Activated CD4-positive, alpha-beta T cell treated with anti-CD3 and anti-CD28 coated beads, Interleukin-2, amount 10 ng/mL, durations not matched to agents 7 days and 5 days (primary cell): ENCODE measurements at places on chromosomes 1 and 21. TPM values are rescaled to one million over a fixed set of nuclear protein-coding genes. Genes with fewer than 3 reads are reported as not detected.

The RNU1-1 gene
- 2,316 TPM for total RNA-seq

The OR2T33 gene
- not detected for total RNA-seq

GRCh38 chr21:32062591-32063227, 189.9 kb downstream of the HUNK start:
- no peaks in the 10 kb centered on the region for H3K36me3 ChIP-seq
- no peak for DNase-seq
- H3K27me3 ChIP-seq = peaks cover 2% of the 10 kb centered on the region

GRCh38 chr21:37429356-37429755, 62.8 kb downstream of the DYRK1A start:
- H3K27ac ChIP-seq = no peak overlapping the region
- no peak for DNase-seq
- H3K27me3 ChIP-seq = no peaks in the 10 kb centered on the region
- no peak overlapping the region for H3K4me3 ChIP-seq

The PGD gene
- 68.7 TPM for total RNA-seq

The SPRR2F gene
- not detected for total RNA-seq

DNA sequence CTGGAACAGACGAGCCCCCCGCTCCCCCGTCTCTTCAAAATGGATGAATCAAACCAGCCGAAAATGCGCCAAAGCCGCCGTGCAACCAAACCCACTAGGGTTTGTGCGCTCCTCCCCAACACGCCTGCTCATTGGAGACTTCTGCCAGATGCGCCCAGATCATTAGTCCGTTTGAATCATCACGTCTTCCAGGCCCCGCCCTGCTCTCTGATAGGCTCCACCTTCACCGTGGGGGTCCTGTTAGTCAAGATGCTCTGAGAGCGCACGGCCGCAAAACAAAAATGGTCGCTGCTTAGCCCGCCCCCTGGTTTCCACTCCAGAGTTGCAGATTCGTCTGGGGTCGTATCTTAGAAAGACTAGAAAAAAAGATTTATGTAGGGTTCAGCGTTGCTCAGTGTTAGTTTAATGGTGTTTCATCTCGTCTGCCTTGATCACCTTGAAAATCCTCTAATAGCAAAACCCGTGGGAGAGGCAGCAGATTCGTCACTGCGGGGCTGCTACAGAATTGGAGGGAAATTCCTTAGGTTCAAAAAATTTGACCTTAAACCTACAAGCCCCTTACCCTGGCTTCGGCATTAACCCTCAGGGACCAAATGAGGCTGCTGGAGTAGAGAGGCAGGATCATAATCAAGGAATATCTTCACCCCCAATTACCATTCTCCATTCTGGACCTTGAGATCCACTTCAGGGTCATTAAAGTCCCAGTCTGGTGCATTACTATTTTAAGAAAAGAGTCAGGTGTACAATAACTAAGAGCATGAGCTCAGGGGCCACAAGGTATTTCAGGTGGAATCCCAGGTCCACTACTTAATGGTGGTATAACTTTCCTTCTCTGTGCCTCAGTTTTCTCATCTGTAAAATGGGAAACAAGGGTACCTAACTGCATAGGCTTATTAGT, at the start of gene NUCKS1:
NUCKS1 (minus strand) TSS at position 45 of the 898 bp plus-strand sequence. CDS start 209 bp downstream, outside the sequence.
- peaks cover 36% of the 10 kb centered on the region for H3K4me1 ChIP-seq
- H3K27ac ChIP-seq = peak within 1 kb of the TSS; percentile 98
- DNase-seq = peak; percentile 98
- peaks cover 23% of the 10 kb centered on the region for H3K36me3 ChIP-seq
- peak within 1 kb of the TSS; percentile 92 for H3K4me3 ChIP-seq
- H3K27me3 ChIP-seq = no peaks in the 10 kb centered on the region

- no peak overlapping the region for H3K27ac ChIP-seq
- DNase-seq = no peak
- no peaks in the 10 kb centered on the region for H3K36me3 ChIP-seq
- no peaks in the 10 kb centered on the region for H3K4me1 ChIP-seq
- H3K4me3 ChIP-seq = no peak overlapping the region
- no peaks in the 10 kb centered on the region for H3K27me3 ChIP-seq
Measured at GRCh38 chr1:57850176-57850940, 426.5 kb upstream of the DAB1 start.

DNA sequence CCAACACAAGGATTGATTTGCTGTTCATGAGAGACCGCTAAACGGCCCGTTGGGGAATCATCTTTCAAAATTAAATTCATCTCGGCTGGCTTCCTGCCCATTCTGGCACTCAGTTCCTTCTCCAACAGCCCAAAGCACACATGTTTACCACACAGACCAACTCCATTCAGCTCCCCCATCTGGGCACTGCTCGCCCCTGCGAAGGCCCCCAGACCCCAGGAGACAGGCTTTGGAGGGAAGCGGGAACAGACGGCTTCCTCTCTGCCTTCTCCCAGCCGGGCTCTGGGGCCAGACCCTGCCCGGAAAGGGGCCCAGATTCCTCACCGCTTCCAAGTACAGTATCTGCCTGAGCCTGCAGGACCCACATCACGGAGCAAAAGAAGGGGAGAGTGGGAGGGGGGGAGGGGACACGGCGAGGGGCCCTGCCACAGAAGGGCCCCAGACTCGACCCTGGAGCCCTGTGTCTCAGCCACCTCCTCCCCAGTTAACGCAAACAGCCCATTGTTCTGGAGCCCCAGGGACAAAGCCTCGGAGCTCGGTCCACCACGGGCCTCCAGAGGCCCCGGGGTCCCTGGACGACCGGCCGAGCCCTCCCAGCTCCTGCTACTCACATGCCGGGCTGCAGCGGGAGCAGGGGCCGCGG, 660 bp downstream of the MEGF6 start:
- H3K27me3 ChIP-seq = peaks cover 23% of the 10 kb centered on the region
- no peaks in the 10 kb centered on the region for H3K36me3 ChIP-seq
- no peak for DNase-seq
- no peak overlapping the region for H3K4me3 ChIP-seq

GRCh38 chr1:82801176-82801575, 1000.4 kb downstream of the ADGRL2 start:
- no peaks in the 10 kb centered on the region for H3K36me3 ChIP-seq
- no peak for DNase-seq
- H3K27ac ChIP-seq = no peak overlapping the region
- no peaks in the 10 kb centered on the region for H3K27me3 ChIP-seq

DNA sequence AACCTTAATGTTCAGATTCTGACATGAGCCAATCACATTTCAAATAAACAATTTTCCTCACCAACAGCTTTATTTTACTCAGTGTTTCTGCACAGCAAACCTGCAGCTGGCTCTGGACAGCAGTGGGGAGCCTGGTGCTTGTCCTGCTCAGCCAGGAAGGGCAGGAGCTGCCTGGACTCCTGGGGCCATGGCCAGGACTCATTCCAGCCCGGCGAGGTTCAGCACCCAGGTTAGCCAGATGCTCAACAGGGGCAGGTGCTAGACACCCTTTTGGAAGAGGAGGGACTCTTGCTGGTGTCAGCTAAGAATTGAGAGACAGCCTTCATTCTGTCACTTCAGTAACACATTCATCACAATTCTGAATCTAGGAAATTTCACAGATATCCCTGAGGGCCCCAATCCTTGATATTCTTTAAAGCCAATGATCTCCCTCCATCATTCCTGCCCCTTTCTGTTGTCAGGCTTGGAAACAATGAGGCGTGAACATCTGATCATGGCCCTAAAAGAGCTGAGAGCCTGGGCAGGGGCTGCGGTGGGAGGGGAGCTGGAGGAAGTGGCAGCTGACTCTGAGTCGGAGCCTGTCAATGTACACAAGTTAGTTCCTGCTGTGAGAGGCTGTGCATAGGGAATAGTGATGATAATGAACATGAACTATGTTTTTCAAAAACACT, 251.3 kb downstream of the SDCCAG8 start:
- no peak for DNase-seq
- no peaks in the 10 kb centered on the region for H3K27me3 ChIP-seq
- H3K27ac ChIP-seq = no peak overlapping the region
- H3K4me1 ChIP-seq = peaks cover 25% of the 10 kb centered on the region
- H3K4me3 ChIP-seq = no peak overlapping the region

The KRTAP11-1 gene
- total RNA-seq = not detected

DNA sequence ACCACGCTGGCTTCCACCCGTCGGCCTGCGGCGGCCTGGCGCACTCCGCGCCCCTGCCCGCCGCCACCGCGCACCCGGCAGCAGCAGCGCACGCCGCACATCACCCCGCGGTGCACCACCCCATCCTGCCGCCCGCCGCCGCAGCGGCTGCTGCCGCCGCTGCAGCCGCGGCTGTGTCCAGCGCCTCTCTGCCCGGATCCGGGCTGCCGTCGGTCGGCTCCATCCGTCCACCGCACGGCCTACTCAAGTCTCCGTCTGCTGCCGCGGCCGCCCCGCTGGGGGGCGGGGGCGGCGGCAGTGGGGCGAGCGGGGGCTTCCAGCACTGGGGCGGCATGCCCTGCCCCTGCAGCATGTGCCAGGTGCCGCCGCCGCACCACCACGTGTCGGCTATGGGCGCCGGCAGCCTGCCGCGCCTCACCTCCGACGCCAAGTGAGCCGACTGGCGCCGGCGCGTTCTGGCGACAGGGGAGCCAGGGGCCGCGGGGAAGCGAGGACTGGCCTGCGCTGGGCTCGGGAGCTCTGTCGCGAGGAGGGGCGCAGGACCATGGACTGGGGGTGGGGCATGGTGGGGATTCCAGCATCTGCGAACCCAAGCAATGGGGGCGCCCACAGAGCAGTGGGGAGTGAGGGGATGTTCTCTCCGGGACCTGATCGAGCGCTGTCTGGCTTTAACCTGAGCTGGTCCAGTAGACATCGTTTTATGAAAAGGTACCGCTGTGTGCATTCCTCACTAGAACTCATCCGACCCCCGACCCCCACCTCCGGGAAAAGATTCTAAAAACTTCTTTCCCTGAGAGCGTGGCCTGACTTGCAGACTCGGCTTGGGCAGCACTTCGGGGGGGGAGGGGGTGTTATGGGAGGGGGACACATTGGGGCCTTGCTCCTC, 1.9 kb downstream of the OLIG2 start:
- peaks cover 28% of the 10 kb centered on the region for H3K4me1 ChIP-seq
- H3K4me3 ChIP-seq = no peak overlapping the region
- H3K27me3 ChIP-seq = peaks cover 86% of the 10 kb centered on the region
- peaks cover 8% of the 10 kb centered on the region for H3K36me3 ChIP-seq
- DNase-seq = no peak

The KRTAP12-2 gene
- total RNA-seq = not detected

The CACNA1S gene
- total RNA-seq = not detected

The PRDM16 gene
- total RNA-seq = 2.3 TPM

DNA sequence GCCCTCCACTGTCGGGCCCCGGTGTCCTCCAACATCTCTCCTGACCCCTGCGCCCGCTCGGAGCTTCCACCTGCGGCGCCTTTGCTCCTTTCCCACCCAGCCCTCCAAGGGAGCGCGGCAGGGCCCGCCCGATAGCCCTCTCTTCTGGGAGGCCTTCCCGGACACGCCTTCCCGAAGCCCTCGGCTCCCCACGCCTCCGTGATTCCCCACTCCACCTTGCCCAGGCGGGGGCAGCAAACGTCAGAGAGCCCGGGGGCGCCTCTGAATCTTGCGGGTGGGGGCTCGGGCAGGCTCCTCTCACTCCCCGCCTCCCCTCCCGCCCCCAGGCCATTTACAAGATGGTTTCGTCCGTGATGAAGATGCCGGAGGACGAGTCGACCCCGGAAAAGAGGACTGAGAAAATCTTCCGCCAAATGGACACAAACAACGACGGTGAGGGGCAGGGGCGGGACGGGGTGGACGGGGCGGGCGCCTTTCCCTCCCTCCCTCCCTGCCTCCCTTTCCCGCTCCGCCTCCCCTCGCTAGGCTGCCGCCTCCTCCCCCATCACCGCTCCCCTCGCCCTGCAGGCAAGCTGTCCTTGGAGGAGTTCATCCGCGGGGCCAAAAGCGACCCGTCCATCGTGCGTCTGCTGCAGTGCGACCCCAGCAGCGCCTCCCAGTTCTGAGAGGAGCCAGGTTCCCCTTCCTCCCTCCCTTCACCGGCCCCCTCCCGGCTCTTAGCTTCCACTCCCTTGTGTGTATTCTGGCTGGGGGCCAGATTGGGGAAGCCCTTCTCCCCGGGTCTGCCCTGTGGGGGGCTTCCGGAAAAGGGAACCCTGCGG, 7.1 kb downstream of the HPCA start:
- H3K36me3 ChIP-seq = no peaks in the 10 kb centered on the region
- no peak for DNase-seq
- H3K27ac ChIP-seq = no peak overlapping the region
- peaks cover 52% of the 10 kb centered on the region for H3K27me3 ChIP-seq
- H3K4me1 ChIP-seq = peaks cover 6% of the 10 kb centered on the region

DNA sequence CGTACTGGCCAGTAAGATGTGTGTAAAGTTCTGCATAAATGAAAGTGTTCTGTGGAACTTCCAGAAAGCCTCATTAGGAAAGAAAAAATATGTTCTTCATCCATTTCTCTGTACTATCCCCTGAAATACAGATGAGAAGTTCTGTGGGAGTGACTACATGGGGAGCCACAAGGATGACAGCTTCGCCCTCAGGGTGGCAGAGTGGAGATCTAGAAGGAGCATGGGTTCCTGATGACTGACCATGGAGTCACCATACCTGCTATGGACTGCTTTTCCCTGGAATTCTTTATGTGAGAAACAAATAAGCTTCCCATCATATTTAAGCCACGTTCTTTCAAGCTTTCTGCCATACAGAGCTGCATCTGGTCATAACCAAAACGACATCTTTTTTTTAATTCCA, 113.9 kb upstream of the RGS1 start:
- no peak for DNase-seq
- H3K4me3 ChIP-seq = no peak overlapping the region
- H3K4me1 ChIP-seq = no peaks in the 10 kb centered on the region

DNA sequence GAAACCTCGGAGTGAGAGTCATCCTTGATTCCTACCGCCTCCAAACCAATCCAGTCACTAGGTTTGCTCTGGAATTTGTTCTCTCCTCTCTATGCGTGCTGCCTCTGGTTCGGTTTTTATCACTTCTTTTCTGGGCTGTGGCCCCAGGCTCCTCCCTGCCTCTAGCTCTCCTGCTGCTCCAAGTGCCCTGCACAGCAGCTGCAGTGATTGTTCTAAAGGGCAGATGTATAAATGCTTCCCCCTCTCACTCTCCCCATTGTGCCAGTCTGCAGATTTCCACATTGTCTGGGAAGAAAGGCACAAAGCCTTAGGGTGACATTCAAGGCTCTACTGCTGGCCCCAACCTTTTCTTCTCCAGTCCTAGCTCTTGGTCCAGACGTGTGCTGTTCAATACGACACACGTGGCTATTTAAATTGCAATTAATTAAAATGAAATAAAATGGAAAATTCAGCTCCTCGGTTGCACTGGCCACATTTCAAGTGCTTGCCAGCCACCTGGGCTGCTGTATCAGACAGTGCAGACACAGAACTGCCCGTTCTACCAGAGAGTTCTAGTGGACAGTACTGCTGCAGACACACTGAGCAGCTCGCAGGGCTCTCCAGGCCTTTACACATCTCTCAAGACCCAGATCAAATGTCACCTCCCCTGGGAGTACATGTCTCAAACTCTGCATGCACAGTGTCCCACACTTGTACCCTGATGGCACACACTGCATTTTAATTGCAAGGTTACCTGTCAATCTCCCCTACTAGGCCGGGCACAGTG, 12.4 kb downstream of the TRIM62 start:
- H3K4me1 ChIP-seq = peaks cover 13% of the 10 kb centered on the region
- H3K36me3 ChIP-seq = peaks cover 8% of the 10 kb centered on the region
- H3K27me3 ChIP-seq = no peaks in the 10 kb centered on the region
- H3K27ac ChIP-seq = no peak overlapping the region
- H3K4me3 ChIP-seq = no peak overlapping the region

The FAM131C gene
- total RNA-seq = 1.1 TPM

GRCh38 chr1:231934797-231935196, 308.2 kb downstream of the DISC1 start:
- no peak overlapping the region for H3K4me3 ChIP-seq
- H3K36me3 ChIP-seq = peaks cover 3% of the 10 kb centered on the region
- H3K27ac ChIP-seq = no peak overlapping the region
- peaks cover 7% of the 10 kb centered on the region for H3K4me1 ChIP-seq
- no peak for DNase-seq

- no peak overlapping the region for H3K4me3 ChIP-seq
- no peaks in the 10 kb centered on the region for H3K27me3 ChIP-seq
- DNase-seq = no peak
- H3K4me1 ChIP-seq = no peaks in the 10 kb centered on the region
- H3K36me3 ChIP-seq = no peaks in the 10 kb centered on the region
- H3K27ac ChIP-seq = no peak overlapping the region
Measured at GRCh38 chr1:106223213-106223612, 833.3 kb upstream of the PRMT6 start.
